ENCODE measurements at places on chromosomes 13 and 19.

GRCh38 chr13:110306340-110306959, 507 bp downstream of the COL4A1 start:
- DNase-seq: no peak

DNA sequence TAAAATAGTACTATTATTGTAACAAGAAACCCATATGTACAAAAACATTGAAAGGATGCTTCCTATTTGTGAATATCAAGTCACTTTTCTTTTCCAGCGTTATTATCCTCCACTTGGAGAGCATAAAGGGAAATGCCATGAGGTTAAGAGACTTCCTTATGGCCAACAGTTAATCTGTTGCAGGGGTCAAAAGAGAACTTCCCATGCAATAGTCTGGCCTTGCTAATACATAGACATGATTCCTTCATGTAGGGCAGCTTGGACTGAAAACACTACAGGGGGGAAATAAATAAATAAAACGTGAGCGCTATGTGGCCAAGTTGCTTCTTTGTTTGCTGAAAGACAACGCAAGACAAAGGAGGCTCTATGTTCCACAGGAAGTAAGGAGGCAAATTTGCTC, 269.1 kb upstream of the EDNRB start:
- no peak for DNase-seq

DNA sequence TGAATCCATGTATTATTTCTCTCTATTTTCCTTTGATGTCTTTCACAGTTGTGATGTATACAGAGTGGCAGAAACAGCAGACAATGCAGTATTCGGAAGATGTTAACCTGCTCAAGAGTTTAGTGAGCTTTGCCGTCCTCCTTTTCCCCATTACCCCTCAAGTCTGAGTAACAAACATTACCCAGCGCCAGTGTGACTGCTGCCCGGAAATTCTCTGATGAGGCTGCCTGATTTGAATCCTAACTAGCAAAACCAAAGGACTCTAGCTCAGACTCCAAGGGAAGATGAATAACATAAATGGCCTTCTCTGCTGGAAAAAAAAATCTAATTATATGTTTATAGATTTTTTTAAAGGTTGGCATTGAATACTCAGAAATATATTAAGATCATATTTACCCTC, 247.3 kb upstream of the SOX21 start:
- DNase-seq: no peak

DNA sequence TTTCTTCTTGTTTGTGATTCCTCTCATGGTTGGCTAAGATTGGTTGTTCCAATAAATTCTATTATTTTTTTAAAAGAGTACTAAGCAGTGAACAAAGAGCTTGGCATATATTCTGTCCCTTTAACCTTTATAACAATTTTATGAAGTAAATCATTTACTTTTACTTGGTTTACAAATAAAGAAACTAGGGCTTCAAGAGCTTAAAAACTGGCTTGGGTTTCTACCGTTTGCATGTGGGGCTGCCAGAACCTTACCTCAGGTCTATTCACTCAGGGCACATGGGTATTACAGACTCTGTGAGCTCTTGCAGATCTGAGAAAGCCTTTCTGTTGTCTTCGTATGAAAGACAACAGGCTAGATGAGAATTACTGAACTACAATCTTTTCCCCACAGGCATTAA, 13.3 kb downstream of the N4BP2L1 start:
- no peak for DNase-seq

GRCh38 chr13:41500511-41500910, 43.2 kb downstream of the RGCC start:
- DNase-seq: no peak

GRCh38 chr19:2554856-2555255, 78.9 kb downstream of the GADD45B start:
- no peak for DNase-seq

DNA sequence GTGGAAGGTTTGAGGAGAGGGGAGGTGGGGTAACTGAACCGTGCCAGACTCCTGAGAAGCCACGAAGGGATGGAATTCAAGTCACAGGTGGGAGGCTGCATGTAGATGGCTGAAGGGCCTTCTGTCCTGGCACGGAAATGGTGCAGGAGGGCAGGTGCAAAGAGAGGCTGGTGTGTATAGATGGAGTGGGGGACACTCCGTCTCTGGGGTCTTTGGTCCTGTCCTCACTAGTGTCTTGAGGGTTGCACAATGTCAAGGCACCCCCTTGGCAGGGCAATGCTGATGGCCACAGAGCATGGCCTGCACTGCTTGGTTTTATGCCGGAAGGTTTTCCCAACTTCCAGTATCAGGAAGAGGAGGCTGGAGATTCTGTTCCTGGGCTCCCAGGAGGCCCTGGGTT, 82.7 kb upstream of the SIAH3 start:
- DNase-seq: no peak

- no peak for DNase-seq
Observed at GRCh38 chr13:113857531-113858195, 6.2 kb downstream of the GAS6 start.

DNA sequence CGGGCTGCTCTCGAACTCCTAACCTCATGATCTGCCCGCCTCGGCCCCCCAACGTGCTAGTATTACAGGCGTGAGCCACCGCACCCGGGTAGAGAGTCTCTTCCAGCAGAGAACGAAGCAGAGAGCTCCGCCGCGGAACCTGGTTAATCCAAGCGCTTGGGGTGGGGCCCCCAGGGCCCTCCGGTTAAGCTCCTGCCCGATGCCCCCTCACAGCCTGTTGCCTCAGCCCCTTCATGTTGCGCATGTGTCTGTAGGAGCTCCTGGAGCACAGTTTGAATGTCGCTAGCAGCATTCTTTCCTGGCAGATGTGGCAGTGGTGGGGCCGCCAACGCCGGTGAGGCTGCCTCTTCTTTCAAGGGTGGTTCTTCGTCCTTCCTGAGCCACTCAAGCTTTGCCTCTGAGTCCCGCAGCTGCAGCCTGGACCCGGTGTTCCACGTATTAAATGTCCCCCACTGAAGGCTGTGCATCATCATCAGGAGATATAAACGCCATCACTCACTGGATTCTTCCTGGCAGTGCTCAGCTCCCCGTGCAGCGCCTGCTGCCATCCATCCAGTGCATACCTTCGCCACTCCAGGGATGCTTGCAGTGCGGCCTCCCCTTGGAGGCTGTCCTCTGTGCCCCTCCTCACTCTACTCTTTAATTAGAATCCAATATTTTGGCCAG, 1919.3 kb downstream of the PCDH9 start:
- no peak for DNase-seq

- DNase-seq: no peak
Observed at GRCh38 chr19:51375504-51376221, 3.2 kb upstream of the NKG7 start.

- no peak for DNase-seq
Observed at GRCh38 chr13:44760434-44760833, 184.3 kb upstream of the TSC22D1 start.

DNA sequence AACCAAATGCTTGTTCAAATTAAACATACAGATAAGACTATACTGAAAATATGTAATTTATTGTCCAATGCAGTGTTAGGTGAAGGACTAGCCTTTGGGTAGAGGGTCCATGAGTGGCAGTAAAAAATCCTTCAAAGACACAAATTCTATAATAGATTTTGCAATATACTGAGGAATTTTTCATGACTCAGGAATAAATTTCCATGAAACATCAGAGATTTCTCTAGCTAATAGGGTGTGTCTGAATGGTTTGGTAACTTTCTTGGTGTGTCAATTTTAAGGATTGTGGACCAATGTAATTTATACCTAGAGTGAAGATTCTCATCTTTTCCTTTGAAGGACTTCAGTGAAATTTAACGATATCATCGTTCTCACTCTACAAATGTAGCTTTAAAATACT, 546.7 kb downstream of the SLITRK5 start:
- DNase-seq: no peak

DNA sequence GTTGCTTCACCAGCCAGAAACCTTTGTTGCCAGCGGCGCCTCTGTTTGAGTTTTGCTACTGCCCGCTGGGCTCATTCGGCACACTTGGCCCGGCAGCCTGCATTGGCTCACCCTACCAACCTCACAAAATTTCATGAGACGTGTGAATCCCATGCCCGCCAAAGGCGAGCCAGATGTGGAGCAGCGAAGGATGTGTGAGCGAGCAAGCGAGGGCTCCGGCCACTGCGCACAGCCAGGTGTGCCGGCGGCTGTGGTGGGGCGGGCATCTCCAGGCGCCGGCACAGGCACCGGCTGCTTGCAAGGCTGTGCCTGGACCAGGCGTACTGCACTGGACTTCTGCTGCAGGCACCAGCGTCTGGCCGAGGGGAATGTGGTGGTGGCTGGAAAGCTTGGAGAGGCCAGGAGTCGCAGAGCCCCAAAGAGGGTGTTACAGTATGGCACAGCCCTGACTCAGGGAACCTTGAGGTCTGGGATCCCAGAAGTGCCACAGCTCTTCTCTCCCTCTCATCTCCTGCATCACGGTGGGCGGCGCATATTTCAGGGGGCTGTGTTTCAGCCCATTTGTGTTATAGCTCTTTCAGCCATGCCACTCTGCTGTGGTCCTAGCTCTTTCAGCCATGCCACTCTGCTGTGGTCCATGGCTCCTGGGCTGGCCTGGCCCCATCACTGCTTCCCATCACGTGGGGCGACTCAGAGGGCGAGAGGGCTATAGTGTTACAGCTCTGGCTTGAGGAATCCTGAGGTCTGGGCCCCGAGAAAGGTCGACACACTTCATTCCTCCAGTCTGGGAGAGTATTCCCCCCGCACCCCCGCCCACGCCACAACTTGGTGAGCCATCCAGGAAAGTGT, 592.0 kb upstream of the SLITRK5 start:
- no peak for DNase-seq

DNA sequence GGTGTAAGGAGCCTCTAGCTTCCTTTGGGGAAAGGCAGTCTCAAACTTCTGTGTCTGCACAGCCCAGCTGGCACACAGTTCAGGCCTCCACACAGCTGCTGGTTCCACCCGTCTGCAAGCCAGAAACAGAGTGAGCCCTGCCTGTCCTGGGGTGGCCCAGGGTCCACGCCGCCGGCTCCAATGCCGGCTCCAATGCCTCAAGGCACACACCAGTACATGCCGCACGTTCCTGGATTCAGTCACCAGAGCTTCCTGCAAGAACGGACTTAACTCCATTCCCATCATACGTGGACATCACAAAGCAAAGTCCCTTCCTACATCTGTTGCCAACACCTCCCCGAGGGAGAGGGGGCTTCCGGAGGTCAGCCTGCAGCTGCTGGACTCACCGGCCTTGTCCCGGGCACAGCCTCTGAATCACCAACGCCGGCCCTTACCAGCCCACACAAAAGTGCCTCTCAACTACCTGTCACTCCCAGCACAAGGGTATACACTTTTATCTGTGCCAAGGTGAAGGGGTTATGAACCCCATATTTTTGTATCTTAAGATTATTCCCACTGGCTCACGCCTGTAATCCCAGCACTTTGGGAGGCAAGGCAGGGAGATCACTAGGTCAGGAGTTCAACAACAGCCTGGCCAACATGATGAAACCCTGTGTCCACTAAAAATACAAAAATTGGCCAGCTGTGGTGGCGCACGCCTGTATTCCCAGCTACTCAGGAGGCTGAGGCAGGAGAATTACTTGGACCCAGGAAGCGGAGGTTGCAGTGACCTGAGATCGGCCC, 8.5 kb downstream of the SH3GL1 start:
- no peak for DNase-seq

GRCh38 chr13:48144413-48145035, 49.6 kb upstream of the MED4 start:
- no peak for DNase-seq

- no peak for DNase-seq
Observed at GRCh38 chr13:50226515-50227155, 211.4 kb downstream of the KCNRG start.

- no peak for DNase-seq
Observed at GRCh38 chr19:5352229-5352763, 11.7 kb upstream of the PTPRS start.

DNA sequence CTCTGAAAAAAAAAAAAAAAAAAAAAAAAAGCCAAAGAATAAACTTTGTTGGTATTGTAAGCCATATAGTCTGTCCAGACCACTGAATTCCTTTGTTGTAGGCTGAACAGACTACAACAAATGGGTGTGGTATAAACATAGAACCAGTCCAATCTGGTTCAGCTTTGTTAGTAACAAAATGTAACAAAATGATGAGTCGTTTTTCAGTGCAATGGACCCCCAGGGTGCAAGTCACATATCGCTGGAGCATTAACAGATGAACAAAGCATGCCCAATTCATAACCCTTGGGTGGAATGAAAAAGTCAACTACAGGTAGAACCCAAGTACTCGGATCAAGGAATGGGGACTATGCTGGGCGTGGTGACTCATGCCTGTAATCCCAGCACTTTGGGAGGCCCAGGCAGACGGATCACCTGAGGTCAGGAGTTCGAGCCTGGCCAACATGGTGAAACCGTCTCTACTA, 13.6 kb upstream of the FCHO1 start:
- no peak for DNase-seq

- DNase-seq: no peak
Observed at GRCh38 chr13:83794583-83794982, 87.7 kb downstream of the SLITRK1 start.

- no peak for DNase-seq
Observed at GRCh38 chr13:98495627-98496478, 81.1 kb downstream of the STK24 start.

GRCh38 chr19:1068009-1069001, 1.3 kb downstream of the ARHGAP45 start:
- DNase-seq: no peak

DNA sequence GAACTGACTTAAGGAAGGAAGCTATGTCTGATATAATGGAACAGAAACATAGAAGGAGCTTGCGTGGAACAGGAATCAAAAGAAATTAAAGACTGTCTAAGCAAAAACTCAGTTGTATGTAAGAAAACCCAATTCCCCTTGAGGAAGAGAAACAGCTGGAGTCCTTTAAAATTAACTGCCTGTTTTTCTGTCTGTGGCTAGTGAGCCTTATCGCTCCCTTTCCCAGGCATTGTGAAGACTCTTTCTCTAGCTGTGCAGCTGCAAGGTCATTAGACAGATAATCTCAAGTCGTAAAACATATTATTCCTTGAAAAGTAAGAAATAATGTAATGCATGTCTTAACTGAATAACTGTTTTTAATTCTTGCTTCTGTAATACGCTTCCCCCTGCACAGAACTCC, 39.7 kb upstream of the IGSF23 start:
- no peak for DNase-seq

- peak; percentile 68 for DNase-seq
Observed at GRCh38 chr13:41562083-41562482, 104.7 kb downstream of the RGCC start.

DNA sequence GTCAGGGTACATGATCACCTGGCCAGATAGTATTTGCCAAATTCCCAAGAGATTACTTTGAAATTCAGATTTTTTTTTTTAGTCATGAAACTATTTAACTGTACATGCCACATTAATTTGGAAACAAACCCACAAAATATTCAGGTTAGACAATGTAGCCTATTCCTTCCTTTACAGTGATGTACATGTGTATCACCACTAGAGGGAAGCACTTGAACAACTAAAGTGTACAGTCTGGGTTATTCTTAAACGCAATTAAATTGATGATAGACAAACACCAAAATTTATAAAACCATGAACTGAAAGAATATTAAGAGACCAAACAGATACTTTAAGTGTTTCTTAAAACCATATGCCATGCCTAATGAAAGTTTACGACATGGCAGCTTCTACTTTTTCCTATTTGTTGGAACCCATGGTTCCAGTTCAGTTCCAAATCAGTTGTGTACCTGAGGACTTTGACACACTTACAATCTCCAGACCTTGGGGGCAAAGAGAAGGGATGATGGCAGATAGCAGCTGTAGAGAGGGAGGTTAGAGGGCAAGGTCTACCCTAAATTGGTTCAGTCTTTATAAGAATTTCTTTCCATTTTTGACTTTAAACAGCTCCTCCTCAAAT, 52.8 kb downstream of the TNFSF13B start:
- DNase-seq: no peak

Measured in brain pericyte (primary cell).